ENCODE measurements at places on chromosomes 3 and 15.

DNA sequence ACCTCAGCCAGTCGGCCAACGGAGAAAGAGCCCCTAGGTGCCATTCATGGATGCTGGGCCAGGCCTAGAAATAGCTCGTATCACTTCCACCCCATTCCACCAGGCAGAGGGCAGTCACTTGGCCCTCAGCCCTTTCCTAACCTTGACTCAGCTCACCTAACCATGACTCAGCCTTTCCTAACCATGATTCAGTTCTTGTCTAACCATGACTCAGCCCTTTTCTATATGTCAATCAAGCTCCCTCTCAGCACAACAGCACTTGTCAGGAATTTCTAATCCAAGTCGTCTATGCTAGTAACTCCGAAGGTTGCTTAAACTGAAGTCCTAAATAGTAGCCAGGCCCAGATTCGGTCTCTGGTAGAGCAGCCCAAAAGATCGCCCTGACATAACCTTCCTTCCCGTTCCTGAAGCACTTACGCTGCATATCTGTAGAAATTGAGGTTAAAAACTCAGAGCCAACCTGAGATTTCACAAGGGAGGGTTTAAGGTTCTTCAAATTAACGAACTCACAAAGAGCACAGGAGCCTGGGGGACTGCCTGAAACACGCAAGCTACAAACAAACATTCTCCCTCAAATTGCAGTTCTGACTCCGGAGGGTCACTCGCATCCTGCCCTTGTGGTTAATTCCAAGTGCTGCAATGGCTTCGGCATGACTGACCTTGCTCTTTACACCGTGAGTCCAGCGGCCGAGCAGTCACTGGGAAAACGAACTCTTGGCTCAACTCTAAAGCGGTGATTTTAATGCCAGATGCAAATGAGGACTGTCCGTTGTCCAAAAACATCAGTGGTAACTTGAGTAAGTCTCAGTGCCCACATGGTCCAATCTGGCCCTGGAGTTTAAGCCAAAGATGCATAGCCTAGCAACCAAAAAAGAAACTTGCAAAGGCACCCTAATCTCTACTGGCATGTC is 99.9 kb downstream of the ADAMTS17 start:
- no peak for DNase-seq

- DNase-seq: no peak
Observed at GRCh38 chr3:112486811-112487505, 12.3 kb downstream of the BTLA start.

- no peak for DNase-seq
Observed at GRCh38 chr15:81885135-81885534, 160.7 kb downstream of the MEX3B start.

GRCh38 chr15:32651229-32651837 is 9.8 kb downstream of the SCG5 start:
- peak; percentile 27 for DNase-seq

GRCh38 chr3:15326673-15327072 is 5.7 kb downstream of the SH3BP5 start:
- no peak for DNase-seq

- no peak for DNase-seq
Observed at GRCh38 chr3:159882790-159883779, 105.5 kb upstream of the IL12A start.

GRCh38 chr3:182919866-182920357 is 60.4 kb downstream of the DCUN1D1 start:
- DNase-seq: no peak

GRCh38 chr15:76447728-76448441 is 111.3 kb downstream of the ISL2 start:
- no peak for DNase-seq

DNA sequence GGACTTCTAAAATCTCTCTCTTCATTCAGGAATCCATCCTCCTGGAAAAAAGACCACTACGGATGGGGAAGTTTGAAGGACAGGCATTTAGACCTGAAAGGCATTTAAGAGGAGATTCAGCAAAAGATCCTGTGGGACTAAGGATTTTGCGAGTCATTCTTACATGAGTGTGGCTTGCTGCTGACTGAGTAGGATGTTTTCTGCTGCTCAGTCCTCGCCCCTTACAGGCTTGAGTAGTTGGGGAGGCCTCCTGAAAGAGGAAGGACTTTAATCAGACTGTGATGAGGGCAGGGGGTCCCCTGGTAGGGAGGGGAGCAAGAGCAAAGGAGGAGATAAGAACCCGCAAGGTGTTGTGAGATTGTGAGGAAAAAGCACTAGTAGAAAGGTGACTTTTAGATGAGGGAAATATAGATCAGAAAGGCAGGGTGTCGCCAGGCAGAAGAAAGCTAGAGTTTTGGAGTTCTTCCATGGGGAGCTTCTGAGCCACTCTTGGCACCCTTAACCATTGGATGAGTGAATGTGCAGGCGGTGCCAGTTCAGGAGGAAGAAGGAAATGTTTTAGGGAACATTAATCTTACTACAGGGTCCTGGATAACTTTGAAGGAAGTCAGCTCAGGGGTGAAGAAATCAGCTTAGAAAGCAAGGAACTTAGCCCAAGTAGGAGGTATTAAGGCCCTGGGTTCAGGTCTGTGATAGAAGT is 171.1 kb downstream of the RORA start:
- no peak for DNase-seq

- no peak for DNase-seq
Observed at GRCh38 chr3:23587513-23587912, 218.2 kb upstream of the UBE2E1 start.

- no peak for DNase-seq
Observed at GRCh38 chr15:87881026-87881425, 375.5 kb downstream of the NTRK3 start.

- DNase-seq: no peak
Observed at GRCh38 chr15:97174886-97175540, 785.5 kb upstream of the ARRDC4 start.

DNA sequence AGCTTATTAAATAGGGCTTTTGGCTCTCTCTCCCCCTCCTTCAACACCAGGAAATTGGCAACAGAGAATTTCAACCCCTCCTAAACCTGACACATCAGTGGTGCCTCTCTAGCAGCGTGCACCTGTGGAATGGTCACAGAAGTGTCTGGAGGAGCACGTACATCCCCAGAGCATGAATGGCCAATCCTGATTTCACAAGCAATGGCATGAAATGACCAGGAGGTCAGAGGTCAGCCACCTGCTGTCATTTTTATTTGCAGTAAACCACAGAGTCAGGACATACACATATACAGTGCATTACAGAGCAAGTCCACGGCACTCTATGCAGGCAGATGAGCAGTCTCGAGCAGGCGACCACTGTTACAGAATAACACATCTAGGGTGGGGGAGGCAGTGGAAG is 25.1 kb upstream of the ETV5 start:
- DNase-seq: no peak

DNA sequence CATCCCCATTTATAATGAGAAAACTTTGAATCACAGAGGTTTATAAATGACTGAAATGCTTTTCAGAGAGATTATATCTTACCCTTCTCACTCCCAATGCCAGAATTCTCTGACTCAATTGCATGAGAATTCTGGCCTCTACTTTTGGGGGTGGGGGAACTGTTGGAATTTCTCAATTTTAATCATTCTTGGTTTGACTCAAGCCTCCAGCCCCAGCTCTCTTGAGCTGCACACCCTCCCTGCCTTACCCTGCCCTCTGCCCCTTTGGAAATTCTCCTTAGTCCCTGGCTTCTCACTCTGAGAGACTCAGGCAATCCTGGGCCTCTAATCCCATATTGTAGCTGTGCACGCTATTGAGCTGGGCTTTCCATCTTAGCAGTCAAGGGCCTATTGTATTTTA is 44.2 kb downstream of the ZNF589 start:
- no peak for DNase-seq

- DNase-seq: no peak
Observed at GRCh38 chr3:126528419-126528799, 4.5 kb downstream of the CHST13 start.

- peak; percentile 47 for DNase-seq
Observed at GRCh38 chr15:50907601-50908208, 778 bp upstream of the AP4E1 start.

GRCh38 chr3:195137638-195138588 is 133.0 kb downstream of the XXYLT1 start:
- no peak for DNase-seq

- no peak for DNase-seq
Observed at GRCh38 chr15:63301088-63301487, 23.7 kb downstream of the APH1B start.

- no peak for DNase-seq
Observed at GRCh38 chr3:141663993-141664392, 74.1 kb upstream of the RNF7 start.
